ENCODE measurements at places on chromosomes 1 and 21.

DNA sequence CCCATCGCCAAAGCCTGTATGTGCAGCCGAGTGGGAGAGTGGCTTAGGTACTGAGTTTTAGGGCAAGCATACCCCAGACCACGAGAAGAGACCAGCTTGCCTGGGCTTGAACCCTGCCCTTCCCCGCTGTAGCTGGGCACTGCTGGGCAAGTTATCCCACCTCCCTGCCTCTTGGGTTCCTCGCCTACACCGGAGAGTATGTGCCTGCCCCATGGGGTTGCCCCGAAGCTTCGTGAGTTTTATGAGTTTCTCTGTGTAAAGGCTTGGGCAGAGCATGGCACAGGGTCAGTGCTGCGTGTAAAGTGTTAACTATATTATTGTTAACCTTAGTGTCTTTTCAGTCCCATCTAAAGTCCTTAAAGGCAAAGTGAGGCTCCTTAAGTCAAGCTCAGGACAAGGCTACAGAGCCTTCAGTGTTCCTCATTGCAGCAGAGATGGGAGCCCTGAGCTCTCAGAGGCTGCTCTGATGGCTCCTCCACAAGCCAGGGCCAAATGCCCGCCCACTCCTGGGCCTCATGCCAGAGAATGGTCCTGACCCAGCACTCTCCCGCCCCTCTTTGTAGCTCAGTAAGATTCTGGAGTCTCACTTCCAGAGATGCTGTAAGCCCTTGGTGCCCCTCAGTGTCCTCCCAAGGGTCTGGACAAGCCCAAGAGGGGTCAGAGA lies 37.0 kb upstream of the KCNA10 start:
- DNase-seq = peak; percentile 12

- no peak for DNase-seq
Observed at GRCh38 chr1:170536924-170537551, 5.1 kb downstream of the GORAB start.

GRCh38 chr1:150235294-150235851 lies 539 bp downstream of the ANP32E start:
- DNase-seq = peak; percentile 39

GRCh38 chr1:18283601-18284385 lies 176.2 kb downstream of the IGSF21 start:
- DNase-seq = no peak

- no peak for DNase-seq
Observed at GRCh38 chr1:151619489-151620093, 7.7 kb downstream of the SNX27 start.

GRCh38 chr1:72037745-72038343 lies 244.5 kb downstream of the NEGR1 start:
- DNase-seq = peak; percentile 65

GRCh38 chr1:159170639-159171038 lies 776 bp upstream of the CADM3 start:
- no peak for DNase-seq

- DNase-seq = no peak
Observed at GRCh38 chr1:21845646-21846641, 33.9 kb downstream of the LDLRAD2 start.

- no peak for DNase-seq
Observed at GRCh38 chr1:68723791-68724190, 226.9 kb upstream of the DEPDC1 start.

- DNase-seq = no peak
Observed at GRCh38 chr1:203362720-203363025, 11.8 kb upstream of the FMOD start.

DNA sequence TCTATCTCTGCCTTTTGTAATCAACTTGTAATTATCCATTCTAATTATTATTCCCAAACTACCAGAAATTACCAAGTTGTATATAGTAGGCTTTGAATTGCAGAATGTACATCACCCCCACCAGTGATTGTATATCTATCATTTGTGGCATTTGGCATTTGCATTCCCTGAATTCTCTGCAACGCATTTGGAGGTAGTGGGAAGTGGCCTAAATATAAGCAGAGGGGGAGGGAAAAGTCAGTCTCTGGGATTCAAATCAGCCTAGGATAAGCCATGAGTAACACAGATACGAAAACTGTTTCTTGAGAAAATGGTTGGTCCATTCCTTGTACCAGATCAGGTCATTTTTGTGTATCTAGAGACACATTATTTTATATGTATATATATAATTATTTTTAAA lies 20.7 kb downstream of the DDX20 start:
- no peak for DNase-seq

DNA sequence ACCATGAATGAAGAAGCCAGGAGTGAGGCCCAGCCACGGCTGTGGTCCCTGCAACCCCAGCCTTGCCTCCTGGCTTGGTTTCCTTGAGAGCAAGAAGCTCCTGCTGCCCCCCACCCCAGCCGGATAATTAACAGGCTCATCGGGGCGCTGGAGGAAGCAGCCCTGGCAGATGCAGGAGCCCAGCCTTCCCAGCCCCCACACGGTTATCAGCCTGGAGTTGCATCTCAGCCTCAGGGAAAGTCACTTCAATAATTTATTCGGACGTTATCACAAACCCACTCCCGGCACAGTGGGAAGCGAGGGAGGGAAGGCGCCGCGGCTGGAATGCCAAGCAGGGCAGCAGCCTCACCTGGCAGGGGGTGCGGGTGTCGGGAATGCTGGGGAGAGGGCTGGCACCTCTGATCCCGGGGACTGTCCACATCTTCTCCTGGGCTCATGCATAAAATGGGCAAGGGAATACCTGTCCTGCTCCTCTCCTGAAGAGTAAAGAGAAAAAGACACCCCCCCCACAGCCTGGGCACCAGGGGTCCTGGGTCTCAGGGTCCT lies 43.3 kb upstream of the LRP8 start:
- no peak for DNase-seq

- no peak for DNase-seq
Observed at GRCh38 chr1:91725989-91726721, 159.8 kb downstream of the TGFBR3 start.

GRCh38 chr1:47231301-47232186 lies 481 bp downstream of the TAL1 start:
- DNase-seq = peak; percentile 75

GRCh38 chr1:21161842-21162241 lies 14.9 kb downstream of the EIF4G3 start:
- DNase-seq = no peak

Data from hematopoietic multipotent progenitor cell treated with erythropoietin and hydrocortisone succinate and interleukin-3 and kit ligand, for 8 days (in vitro differentiated cells).